Brain microvascular endothelial cell (primary cell): ENCODE measurements at places on chromosomes 1 and 21.

DNA sequence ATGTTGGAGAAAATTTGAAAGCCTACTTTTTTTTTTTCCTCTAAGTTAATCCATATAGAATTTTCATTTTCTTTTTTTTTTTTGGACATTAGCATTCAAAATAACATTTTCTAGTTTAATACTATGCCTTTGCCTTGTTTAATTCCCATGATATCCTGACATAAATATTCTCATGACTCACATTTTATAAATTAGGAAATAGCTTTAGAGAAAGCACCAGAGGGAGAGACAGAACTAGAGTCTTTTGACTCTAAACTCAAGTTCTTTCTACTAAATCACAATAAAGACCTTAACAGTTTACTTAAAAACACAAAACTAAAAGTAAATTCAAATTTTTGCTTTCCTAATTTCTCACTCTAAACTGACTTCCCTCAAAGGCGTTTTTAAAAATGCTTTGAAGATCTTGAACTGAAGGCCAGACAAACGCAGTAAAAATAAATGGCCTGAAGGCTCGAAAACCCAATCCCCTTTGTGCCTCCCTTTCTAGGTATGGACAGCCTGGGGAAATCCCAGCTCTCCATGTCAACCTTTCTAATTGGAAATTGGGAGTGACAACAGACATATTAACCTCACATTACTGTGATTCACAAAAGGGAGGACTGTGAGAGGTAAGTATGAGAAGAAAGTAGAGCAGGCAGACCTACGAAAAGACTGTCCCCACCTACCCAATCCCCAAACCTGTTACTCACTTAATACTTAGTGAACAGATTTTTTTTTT lies 104.6 kb downstream of the ENAH start:
- DNase-seq: no peak

DNA sequence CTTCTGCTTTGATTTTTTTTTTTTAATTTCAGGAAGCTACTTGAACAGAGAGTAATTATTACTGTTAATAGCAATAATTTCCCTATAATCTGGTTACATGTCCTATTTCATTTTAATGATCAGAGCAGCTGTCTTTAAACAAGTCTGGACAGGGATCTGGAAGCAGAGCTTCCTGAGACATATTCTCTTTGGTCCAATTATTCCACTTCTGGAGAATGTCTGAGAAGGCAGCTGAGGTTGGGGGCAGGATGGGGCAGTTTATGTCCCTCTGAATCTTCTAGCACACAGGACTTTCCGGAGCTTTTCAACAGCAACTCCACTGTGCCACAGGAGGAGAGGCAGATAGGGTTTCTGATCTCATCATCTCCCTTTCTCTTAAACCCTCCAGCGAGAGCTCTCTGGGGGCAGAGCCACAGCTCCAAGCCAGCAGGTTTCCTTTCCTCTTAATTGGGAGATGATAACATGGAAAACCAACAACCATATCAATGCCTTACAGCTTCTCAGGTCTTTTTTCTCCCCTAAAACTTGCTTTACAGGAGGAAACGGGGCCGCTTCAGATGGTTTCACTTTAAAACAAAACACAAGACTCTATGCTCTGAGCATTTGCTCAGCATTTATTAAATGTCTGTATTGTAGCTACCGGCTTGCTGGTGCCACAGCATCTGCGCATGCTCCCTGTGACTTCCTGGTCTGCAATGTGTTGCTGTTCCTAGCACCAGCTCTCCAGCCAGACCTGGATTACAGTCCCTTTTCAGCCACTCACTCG lies 425.7 kb upstream of the USP24 start:
- DNase-seq: peak; percentile 75

GRCh38 chr1:44310006-44310405 lies 45.1 kb downstream of the ERI3 start:
- DNase-seq: no peak

- DNase-seq: peak; percentile 79
Observed at GRCh38 chr21:38804030-38804788, 1.5 kb upstream of the ETS2 start.

DNA sequence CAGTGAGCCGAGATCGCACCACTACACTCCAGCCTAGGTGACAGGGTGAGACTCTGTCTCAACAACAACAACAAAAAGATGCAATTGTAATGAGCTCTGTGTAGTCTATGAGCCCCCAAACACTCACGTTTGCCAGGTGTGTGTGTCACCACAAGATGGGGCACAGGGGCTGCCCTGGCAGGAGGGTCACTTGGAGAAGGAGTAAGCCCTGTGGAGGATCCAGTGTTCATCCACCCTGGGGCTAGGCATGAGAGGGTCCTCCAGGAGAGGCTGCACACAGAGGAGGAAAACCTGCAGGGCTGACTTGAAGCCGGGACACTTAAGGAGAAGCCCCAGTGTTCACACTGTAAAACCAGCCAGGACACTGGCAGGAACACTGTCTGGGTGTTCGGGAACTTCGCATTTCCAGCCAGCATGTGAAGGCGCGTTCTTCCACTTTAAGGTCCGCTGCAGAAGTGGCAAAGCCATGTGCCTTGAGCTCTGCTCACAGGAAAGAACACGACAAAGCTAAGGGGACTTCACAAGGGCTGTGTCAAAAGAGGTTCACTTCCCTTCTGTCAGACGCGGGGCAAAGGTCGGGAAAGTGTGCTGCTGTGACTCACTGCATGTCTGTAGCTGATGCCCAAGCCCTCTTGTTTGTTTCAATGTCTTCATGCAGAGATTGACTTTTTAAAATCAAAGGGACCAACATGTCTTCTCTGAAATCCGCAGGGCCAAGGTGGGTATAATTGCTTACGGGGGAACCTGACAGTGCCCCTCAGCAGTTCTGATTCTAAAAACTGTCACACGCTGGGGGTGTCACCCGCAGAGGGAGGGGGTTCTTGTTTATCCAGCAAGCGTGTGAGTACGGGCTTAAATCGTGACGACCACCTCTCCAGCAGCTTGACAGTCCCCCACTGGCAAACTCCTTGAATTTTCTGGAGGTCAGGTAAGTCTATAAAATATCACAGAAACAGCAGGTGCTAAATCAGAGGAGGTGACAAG lies 102.8 kb downstream of the RIPK4 start:
- DNase-seq: peak; percentile 46

DNA sequence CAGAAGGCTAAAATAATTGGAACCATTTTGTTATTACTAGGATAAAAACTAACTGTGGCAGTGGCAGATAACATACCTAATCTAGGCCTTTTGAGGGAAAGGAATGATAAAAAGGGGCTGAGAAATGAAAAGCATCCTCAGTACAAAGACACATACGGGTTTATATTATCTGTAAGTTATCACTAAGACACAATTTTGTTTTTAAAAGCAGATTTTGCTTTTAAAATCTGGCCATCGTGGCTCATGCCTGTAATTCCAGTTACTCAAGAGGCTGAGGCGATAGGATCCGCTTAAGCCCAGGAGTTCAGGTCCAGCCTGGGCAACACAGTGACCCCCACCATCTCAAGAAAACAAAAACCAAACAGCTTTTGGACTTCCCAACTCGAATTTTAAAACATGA lies 24.8 kb upstream of the HP1BP3 start:
- no peak for DNase-seq

- DNase-seq: no peak
Observed at GRCh38 chr1:187759825-187760333, 931.1 kb downstream of the PLA2G4A start.

DNA sequence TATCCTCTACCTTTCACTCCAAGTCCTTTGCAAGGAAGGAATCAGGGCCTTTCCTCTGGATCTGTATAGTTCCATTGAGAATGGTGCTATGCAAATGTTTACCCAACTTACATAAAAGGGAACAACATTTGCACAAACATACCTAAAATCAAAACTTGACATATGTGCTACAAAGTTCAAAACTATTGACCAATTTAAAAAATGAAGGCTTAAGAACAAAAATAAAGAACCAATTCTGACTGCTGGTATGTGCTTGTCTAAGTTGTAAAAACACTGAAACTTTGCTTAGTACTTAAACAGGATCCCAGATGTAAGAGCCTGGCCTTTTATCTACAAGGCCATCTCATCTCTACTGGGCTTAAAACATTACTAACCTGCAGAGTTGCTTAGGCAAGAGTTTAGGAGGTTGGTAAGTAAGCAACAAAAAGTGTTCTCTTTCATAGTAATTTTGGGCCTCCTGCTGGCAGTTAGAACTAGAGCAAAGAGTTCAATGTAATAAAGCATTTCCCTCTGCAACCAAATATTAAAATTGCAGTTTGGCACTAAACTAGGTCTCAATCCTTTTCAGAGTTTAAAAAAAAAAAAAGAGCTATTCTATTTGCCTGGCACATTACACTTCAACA lies 2.0 kb downstream of the SCMH1 start:
- DNase-seq: peak; percentile 28

GRCh38 chr1:8162168-8162567 lies 136.1 kb upstream of the ERRFI1 start:
- DNase-seq: no peak

DNA sequence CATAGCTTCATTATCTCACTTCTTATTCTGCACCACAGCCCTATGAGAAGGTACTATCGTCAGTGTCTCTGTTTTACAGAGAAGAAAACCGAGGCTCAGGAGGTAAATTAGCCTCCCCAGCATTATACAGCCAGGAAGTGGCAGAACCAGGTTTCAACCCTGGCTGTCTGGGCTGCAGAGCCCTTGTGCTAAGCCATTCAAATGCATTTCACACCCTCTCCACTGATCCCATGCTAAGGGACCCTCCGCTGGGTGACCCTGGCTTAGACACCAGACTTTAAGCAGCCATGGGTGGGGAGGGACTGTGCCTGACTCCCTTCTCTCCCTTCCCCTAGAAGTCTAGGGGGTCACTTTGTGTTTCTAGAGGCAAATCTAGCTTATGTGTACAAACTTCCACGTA lies 87.5 kb downstream of the RRAGC start:
- no peak for DNase-seq
